ENCODE measurements at places on chromosomes 16 and 17.
A peak's percentile ranks its signal among the peaks of the same experiment; 100 is the strongest.

DNA sequence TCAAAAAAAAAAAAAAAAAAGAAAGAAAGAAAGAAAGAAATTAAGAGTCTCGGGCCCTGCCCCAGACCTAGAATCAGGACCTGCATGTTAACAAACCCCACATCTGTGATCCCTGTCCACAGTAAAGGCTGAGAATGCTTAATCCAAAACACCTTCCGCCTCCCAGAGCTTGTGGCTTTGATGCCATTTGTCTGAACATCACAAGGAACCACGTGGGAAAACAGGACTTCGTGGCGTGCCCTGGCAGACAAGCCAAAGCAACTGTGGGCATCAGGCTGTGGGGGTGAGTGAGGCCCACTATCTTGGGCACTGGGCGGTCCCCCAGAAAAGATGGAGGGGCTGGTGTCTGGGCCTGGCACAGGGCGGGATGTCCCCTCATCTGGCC is 173.4 kb upstream of the CIBAR2 start:
- no peak for DNase-seq

DNA sequence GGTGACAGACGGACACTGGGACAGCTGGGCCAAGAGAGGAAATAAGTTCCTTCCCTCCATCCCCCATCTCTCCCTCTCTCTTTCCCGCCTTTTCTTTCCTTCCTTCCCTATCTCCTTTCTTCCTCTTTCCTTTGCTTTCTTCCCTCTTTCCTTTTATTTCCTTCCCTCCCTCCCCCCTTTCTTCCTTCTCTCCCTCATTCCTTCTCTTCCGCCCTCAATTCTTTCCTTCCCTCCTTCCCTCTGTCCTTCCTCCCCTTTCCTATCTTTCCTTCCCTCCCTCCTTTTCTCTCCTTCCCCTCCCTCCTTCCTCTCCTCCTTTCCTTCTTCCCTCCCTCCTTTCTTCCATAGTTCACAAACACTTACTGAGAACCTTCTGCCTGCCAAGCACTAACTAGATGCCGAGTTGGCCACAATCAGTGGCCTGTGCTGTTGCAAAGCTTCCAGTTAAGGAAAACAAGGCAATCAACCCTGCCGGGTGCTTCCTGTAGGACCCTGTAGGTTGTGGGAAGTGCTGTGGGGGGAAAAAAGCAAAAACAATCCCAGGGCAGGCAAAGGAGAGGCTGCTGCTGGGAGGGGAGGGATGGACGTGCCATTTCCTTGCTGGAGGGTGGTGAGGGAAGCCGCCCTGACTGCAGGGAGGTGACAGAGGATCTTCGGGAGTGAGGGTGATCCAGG is 31.7 kb downstream of the ABCC6 start:
- DNase-seq: no peak

DNA sequence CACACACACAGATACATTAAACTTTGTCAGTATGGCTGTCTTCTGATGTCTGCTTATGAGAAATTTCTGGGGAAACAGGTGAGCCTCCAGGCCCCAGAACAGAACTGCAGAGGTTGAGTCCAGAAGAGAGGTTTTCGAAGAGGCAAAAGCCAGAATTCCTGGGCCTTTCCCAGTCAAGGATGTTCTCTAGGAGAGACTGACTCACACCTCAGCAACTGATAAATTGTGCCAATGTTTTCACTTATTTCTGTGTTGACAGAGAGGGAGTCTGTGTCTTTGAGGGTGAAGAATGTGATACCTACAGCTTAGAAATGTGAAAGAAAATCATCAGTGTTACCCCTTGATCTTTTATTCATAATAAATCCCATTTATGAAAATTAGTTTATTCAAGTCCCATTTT is 30.3 kb downstream of the LDHD start:
- no peak for DNase-seq

GRCh38 chr16:2838928-2839327 is 8.8 kb downstream of the ZG16B start:
- peak; percentile 35 for DNase-seq

DNA sequence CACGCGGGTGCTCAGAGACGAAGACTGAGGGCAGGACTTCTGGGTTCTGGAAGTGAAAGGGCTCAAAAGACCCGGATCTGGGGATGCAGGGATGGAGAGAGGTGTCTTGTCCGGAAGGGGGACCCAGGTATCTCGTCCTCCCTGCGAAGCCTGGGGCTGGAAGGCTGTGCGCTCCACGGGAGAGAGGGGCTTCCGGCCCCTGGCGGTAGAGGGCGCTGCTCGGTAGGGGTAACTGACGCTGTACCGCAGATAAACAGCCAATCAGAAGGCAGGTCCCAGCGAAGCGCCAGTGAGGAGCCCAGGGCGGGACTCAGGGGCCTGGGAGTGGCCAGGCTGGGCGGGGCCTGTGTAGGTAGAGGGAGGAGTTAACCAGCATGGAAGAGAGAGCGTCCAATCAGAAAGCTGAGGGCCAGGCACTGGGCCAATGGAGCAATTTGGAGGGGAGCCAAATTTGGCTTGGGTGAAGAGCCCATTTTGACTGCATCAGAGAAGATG is 804 bp downstream of the TGFB1I1 start:
- peak; percentile 75 for DNase-seq

- DNase-seq: no peak
Measured at GRCh38 chr16:25172831-25173230, 43.9 kb upstream of the AQP8 start.

DNA sequence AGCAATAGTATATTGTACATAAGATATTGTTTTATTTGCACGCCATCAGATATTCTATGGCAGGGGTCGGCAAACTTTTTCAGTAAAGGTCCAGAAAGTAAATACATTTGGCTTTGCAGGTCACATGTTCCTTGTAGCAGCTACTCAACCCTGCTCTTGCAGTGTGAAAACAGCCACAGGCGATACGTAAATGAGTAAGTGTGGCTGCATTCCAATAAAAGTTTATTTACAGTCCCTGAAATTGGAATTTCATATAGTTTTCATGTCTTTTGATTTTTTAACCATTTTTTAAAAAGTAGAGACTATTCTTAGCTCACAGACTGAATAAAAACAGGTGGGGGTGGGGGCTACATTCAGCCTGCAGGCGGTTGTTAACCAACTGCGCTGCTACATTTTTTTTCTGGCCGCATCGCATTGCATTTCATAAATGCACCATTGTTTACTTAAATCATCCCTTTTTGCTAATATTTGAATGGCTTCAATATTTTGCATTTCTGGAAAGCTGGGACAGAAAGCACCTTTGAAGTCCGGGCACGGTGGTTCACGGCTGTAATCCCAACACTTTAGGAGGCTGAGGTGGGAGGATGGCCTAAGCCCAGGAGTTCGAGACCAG is 50.5 kb upstream of the HAPSTR1 start:
- DNase-seq: no peak

- DNase-seq: no peak
Measured at GRCh38 chr16:21620592-21620991, 21.2 kb downstream of the METTL9 start.

- DNase-seq: no peak
Measured at GRCh38 chr17:57442914-57443571, 186.7 kb downstream of the MSI2 start.

DNA sequence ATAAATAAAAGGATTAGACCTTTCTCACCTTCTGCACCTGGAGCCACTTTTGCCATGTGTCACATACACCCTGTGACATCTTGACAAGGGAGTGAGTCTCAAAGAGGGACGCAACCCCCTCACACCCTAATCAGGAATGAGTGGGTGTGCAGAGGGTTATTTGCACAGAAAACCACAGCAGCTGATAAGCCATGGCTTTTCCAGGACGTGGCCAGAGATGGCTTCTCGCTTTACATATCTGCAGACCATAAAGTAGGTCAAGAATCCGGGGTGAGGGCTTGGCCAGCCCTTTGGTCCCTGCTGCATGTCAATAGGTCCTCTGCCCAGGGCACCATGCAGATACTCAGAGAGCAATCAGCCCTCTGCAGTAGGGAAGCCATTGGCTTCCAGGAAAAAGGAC is 2.4 kb upstream of the CD300LF start:
- no peak for DNase-seq
